ENCODE measurements at places on chromosomes 3 and 15.

DNA sequence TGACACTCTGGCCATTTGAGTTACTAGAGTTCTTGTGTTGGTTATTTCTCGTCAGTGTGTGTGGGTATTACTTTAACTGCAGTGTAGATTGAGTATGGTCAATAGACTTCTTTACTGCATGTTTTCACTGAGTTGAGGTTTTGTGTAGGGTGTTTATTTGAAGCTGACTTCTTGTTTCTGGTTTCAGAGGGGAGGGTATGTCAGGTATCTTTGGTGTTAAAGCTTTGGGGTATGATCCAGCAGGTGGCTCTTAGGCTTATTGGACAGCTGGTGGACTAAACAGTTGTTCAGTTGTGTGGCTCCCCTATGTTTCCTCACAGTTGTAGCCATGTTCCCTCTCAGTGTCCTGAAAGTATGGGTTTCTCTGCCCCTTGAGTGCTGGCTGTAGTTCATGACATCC, 72.0 kb downstream of the AKAP13 start:
- no peak for DNase-seq

GRCh38 chr15:42955518-42955917, 34.9 kb upstream of the TTBK2 start:
- DNase-seq = no peak

DNA sequence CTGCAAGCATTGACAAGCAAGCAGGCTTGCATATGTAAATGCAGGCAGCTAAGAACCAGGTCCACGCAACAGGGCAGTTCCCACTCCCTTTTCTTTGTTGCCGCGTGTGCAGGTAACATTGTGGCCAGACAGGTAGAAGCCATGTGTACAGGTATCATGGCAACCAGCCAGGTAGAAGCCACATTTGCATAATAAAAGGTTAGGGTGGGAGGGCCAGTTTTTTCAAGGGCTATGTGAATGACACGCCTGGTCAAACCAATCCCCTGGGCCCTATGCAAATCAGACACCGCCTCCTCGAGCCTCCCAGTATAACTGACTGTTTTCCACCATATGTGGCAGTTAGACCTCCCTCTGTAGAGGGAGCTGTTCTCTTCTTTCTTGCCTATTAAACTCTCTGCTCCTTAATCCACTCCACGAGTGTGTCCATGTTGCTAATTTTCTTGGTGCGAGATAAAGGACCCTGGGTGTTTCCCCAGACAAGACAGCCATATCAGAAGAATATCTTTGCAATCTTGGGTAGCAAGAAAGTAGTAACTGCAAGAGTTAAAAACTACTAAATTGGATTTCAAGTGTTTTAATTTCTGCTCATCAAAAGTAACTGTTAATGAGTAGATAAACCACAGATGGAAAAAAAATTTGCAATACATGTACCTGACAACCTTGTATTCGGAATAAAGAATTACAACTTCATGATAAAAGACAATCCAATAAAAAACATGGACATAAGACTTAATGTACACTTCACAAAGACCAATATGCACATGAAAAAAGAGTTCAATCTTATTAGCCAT, 21.8 kb downstream of the PCOLCE2 start:
- DNase-seq = no peak

DNA sequence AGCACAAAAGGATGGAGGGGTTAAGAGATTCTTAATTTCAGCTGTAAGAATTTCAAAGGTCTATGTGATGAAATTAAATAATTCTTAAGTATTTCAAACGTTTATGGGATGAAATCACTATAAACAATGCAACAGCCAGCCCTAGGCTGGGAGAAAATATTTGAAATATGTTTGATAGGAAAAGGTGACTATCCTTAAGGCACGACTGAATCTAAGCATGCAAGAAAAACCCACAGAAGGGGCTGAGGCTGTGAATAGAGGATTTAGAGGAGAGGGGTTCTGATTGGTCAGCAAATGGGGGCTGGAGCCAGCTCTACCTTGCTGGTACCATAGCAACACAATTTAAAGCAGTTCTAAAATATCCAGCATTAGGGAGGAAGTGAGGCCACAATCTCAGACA, 220.8 kb upstream of the ATP10A start:
- DNase-seq = no peak

DNA sequence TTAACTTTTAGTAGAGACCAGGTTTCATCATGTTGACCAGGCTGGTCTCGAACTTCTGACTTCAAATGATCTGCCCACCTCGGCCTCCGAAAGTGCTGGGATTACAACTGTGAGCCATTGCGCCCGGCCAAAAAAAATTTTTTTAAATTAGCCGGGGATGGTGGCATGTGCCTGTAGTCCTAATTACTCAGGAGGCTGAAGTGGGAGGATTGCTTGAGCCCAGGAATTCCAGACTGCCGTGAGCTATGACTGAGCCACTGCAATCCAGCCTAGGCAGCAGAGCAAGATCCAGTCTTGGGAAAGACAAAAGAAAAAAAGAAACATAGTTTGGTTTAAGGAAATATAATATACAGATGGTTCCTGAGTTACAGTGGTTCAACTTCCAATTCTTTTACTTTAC, 44.9 kb upstream of the EIF3J start:
- DNase-seq = no peak

GRCh38 chr3:10629671-10630040, 124.3 kb upstream of the ATP2B2 start:
- DNase-seq = no peak

DNA sequence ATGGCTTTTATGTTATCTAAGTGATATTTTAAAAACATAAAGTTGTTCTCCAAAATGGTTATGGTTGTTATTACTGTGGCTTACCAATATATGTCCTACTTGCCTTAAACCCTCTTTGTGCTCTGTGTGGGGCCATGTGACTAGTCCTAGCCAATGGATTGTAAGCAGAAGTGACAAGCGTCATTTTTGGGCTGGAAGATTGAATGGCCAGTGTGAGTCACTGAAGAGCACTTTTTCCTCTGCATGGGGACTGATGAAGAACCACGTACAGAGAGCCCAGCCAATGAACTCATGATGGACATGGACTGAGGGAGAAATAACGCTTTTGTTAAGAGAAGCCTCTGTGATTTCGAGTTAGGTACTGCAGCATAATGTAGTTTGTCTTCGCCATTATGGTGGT, 332.7 kb downstream of the EDEM1 start:
- no peak for DNase-seq

DNA sequence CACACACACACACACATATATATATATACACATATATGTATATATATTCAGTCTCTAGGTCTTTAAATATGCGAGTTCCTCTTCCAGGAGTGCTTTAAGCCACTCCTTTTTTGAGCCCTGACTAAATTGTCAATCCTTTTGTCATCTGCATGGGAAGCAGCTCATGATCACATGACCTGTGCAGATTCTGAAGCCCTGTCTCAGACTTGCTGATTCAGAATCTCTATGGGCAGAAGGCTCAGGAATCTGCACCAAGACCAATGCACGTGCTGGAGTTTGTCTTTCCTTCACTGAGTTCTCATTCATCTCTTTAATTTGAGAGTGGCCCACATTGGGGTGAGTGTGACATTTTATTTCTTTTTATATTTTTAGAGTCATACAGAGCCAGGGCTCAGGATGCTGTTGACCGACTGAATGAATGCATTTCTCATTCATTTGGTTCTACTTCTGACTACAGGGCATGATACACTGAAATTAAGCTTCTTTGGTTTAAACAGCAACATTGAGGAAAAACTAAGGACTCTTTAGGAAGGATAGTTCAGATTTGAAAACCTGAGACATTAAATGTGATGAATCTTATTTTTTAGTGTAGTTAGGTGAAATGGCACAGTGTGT, 307.5 kb downstream of the EDEM1 start:
- DNase-seq = no peak

GRCh38 chr3:188037195-188037718, 116.7 kb upstream of the LPP start:
- no peak for DNase-seq

DNA sequence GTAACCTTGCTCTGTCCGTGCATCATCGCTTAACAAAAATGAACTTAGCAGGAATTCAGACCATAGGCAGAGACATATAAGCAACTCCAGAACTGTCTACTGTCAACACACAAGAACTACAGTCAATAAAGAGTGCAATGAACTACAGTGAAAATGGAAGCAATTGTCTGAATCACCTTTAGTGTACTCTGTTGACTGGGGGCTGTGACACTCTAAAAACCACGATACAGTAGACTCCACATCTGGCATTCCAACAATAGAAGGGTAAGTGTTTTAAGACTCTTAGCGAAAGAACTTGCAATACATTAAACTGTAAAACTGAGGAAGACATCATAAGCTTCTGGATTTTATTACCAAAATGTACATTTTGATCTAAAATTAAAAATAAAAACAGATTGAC, 347.3 kb downstream of the ZBTB20 start:
- no peak for DNase-seq

DNA sequence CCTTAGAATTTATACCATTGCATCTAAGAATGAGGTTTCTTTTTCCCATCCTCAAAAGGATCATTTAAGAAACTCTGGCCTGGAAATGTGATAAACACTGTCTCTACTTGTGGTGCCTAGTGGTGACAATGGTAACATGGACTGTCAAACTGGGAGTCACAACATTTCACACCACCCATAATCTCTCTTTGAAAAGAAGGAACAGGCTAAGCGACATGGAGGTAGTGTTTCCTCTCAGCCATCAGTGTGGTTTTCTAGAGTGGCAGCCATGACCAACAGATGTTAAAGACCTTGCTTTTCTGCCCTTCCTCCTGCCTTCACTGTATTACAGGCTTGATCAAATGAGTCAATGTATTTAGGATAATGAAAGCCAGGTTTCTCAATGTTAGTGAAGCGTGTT, 283.1 kb upstream of the STAC start:
- no peak for DNase-seq

GRCh38 chr15:29669823-29670222, 152.4 kb downstream of the TJP1 start:
- DNase-seq = no peak

- no peak for DNase-seq
Observed at GRCh38 chr15:63263519-63263918, 13.9 kb upstream of the APH1B start.

DNA sequence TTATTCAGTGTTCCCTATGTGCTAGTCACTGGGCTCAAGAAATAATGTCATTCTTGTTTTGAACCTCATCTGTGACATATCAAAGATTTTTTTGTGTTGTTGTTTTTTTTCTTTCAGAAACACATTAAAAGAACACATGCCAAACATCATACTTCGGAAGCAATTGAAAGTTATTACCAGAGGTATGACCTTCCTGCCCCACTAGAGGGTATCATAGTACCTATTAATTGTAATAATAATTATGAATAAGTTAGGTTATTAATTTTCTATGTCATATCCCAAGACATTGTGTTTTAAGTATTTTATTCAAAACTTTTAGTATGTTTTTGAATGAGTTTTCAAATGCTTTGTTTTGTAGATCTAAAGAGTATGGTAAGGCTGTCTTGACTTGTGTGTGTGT, 65.7 kb downstream of the CDIN1 start:
- DNase-seq = no peak

DNA sequence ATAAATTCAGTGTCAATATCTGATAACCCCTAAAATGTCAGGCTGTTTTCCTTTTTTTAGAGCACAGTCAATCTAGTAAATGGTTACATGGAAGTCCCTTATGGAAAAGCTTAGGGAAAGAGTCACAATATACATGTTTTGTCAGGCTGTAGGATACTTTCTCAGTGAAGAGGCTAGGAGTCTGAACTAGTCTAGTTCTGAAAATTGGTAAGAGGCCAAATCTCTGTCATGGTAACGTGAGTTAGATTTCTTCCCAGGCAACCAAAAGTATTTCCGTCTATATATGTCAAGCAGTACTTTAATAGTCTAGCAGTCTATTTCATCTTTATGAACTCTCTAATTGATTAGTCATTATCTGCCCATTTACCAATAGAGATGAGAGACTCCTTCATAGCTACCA, 215.9 kb upstream of the LRRC3B start:
- DNase-seq = no peak

DNA sequence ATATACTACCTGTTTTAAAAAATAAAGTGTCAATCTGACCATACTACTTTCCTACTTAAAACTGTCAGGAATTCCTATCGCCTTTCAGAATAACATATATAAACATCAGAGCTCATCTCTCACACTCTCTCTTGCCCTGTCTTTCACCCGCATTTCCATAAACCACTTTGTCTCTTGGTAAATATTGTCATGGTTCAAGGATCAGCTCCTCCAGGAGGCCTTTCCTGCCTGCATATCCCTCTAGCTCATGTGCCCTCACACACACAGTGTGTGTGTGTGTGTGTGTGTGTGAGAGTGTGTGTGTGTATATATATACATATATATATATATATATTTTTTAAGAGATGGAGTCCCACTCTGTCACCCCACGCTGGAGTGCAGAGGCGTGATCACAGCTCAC, 6.7 kb downstream of the SUMF1 start:
- no peak for DNase-seq

- no peak for DNase-seq
Observed at GRCh38 chr3:176262071-176262470, 935.2 kb downstream of the TBL1XR1 start.

DNA sequence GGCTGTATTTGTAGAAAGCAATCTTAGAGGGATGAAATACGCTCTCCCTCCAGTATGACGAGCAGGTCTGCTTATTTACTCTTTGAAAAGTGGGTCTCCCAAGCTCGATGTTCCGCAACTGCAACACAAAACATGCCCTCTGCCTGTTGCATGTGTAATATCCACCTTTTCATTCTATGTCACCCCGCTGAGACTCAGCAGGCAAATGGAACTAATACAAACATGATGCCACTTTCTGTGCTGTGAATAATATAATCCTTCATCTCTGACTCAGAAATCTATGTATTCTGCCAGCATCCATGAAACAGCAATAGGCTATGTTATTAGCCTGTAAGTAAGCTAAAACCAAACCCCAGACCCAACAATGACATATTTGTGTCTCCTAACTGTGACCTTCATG, 200.8 kb upstream of the TMCO5A start:
- DNase-seq = no peak

DNA sequence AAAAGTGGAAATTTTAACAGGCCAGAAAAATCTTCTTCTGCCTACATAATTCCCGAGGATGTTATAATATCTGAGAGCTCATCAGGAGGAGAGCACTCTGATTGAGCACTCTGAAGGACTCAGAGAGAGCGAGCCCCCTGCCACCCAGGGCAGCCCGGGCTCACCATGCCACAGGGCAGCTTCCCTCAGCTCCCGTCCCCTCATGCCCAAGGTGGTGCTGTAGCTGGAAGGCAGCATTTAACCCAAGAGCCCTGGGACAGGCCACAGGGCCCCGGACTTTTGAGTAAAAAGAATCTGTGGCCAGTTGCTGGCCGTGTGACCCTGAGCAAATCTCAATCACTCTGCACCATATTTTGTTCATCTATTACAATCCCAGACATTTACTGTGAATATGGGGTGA, 23.5 kb upstream of the RAD18 start:
- DNase-seq = no peak

- no peak for DNase-seq
Observed at GRCh38 chr3:45425237-45425933, 37.0 kb downstream of the LARS2 start.
